ENCODE measurements at places on chromosomes 16 and 17. TPM values are rescaled to one million over a fixed set of nuclear protein-coding genes. Genes with fewer than 3 reads are reported as not detected.
A peak's percentile ranks its signal among the peaks of the same experiment; 100 is the strongest.

DNA sequence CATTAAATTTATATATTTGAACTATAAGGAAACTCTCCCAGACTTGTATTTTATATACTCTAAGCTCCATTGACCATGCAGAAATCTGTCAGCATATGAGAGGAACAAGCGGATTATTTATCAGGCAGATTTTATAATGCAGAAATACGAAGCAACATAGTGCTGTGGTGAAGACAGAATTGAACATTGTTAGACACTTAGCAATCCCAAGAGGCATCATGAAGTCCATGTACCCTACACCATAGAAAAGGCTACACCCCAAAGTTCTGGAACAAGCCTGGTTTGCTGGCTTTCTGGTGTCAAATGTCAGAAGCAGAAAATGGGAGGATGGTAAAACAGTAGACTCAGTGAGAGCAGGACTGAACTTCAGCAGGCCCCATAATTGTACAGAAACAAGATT, 241.1 kb downstream of the PRKCA start:
- no peak for DNase-seq

GRCh38 chr17:45841883-45842525, 2.7 kb upstream of the SPPL2C start:
- no peak for DNase-seq

HNF1B gene
- total RNA-seq = not detected

DNA sequence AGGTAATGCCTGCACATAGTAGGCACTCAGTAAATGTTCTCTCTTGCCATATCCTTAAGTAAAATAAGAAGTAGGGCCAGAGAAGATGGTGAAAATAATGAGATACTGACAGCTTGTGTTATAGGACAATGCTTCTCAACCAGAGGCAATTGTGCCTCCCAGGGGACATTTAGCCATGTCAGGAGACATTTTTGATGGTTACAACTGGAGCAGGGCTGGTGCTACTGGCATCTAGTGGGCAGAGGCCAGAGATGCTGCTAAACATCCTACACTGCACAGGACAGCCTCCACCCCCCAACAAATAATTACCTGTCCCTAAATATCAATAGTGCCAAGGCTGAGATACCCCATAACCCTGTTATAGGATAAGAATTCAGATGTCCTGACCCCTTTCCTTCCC, 1.7 kb downstream of the RAD51D start:
- peak; percentile 18 for DNase-seq
